ENCODE measurements at places on chromosomes 2 and 18.

DNA sequence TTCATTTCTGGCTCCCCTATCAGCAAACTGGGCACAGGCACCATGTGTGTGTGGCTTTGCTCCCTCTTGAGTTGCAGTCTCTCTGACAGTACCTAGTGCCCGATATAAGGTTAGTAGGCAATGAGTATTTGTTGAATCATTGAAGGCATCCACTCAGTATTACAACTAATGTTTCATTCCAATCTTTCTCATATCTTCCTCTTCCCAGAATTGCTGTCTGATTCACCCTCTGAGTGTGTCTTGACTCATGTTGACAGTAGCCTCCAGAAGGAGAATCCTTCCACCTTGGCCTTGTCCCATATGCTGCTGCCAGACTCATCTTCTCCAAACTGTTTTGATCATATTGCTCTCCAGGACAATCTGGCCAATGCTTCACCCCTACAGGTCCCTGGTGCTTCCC is 202.5 kb downstream of the LRRTM1 start:
- no peaks in the 10 kb centered on the region for H3K4me1 ChIP-seq
- no peak overlapping the region for H3K4me3 ChIP-seq
- H3K27me3 ChIP-seq: peaks cover 1% of the 10 kb centered on the region
- no peak for DNase-seq

GRCh38 chr2:226644399-226644865 is 155.2 kb downstream of the IRS1 start:
- peaks cover 16% of the 10 kb centered on the region for H3K36me3 ChIP-seq
- H3K4me3 ChIP-seq: no peak overlapping the region
- H3K27ac ChIP-seq: no peak overlapping the region
- DNase-seq: no peak
- H3K27me3 ChIP-seq: peaks cover 6% of the 10 kb centered on the region

DNA sequence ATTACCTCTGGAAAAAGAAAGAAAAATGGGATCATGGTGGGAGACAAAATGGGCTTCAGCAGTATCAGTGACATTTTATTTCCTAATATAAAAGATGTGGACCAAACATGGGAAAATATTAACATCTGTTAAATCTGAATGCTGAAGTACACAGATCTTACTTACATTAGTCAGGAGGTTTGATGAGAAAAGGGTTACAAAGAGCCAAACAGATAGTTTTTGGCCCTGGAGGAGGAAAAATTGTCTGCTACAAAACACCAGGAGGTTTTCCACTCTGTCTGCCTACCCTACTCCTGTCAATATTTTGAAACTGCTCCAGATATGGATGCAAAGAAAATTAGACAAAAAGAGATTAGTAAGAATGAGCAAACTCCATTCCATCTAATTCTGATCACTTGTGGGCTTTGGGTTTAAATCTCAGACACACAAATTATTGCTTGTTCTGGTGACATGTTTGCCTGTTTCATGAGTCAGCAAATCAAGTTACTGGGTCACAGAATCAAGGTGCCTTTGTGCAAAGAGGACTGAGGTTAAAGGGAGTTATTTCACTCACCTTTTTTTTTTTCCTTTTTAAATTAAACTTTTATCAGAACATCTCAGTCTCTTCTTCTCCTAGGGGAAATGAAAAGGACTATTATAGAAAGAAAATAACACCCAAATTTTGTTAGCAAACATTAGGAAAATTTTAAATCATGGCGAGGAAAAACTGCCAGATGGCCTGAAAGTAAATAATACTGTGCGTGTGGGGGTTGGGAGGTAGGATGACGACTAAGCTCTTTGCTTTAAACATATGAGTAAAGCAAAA is 87.0 kb upstream of the SPATS2L start:
- H3K36me3 ChIP-seq: no peaks in the 10 kb centered on the region
- H3K27me3 ChIP-seq: no peaks in the 10 kb centered on the region
- no peak overlapping the region for H3K27ac ChIP-seq

GRCh38 chr18:905948-906415 is 1.3 kb downstream of the ADCYAP1 start:
- peak; percentile 21 for DNase-seq
- peaks cover 32% of the 10 kb centered on the region for H3K4me1 ChIP-seq
- peaks cover 18% of the 10 kb centered on the region for H3K27me3 ChIP-seq
- peak overlapping the region; percentile 31 for H3K27ac ChIP-seq

GRCh38 chr2:17416884-17417391 is 101.3 kb downstream of the RAD51AP2 start:
- H3K4me1 ChIP-seq: no peaks in the 10 kb centered on the region
- H3K36me3 ChIP-seq: no peaks in the 10 kb centered on the region
- no peak overlapping the region for H3K27ac ChIP-seq
- no peaks in the 10 kb centered on the region for H3K27me3 ChIP-seq

- no peaks in the 10 kb centered on the region for H3K36me3 ChIP-seq
- peaks cover 35% of the 10 kb centered on the region for H3K4me1 ChIP-seq
- peak overlapping the region; percentile 95 for H3K4me3 ChIP-seq
- H3K27me3 ChIP-seq: peaks cover 5% of the 10 kb centered on the region
Observed at GRCh38 chr2:177551989-177552421, 159.4 kb downstream of the AGPS start.

- H3K36me3 ChIP-seq: no peaks in the 10 kb centered on the region
- H3K4me1 ChIP-seq: no peaks in the 10 kb centered on the region
- no peak overlapping the region for H3K27ac ChIP-seq
- H3K4me3 ChIP-seq: no peak overlapping the region
Observed at GRCh38 chr2:237213315-237214022, 127.8 kb downstream of the COPS8 start.

DNA sequence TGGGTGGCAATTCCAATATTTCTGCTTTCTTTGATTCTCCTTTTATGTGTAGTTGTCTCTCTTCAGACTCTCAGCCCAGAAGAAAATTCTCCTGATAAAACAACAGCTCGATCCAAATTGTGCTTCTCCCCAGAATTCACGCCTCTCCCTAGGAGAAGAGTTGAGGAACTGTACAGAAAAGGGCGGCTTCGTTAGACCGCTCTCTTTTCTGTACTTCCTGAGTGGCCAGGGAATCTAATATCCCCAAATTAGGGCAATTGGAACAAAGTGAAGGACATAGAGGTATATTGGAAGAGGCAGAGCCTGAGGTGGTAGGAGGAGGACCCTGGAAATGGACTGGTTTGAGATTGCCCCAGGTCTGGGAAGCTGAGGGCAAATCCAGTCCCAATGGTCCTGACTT is 5.6 kb downstream of the ADCYAP1 start:
- H3K4me3 ChIP-seq: peak overlapping the region; percentile 61
- peaks cover 14% of the 10 kb centered on the region for H3K36me3 ChIP-seq
- peaks cover 14% of the 10 kb centered on the region for H3K27me3 ChIP-seq
- DNase-seq: no peak
- peaks cover 37% of the 10 kb centered on the region for H3K4me1 ChIP-seq

DNA sequence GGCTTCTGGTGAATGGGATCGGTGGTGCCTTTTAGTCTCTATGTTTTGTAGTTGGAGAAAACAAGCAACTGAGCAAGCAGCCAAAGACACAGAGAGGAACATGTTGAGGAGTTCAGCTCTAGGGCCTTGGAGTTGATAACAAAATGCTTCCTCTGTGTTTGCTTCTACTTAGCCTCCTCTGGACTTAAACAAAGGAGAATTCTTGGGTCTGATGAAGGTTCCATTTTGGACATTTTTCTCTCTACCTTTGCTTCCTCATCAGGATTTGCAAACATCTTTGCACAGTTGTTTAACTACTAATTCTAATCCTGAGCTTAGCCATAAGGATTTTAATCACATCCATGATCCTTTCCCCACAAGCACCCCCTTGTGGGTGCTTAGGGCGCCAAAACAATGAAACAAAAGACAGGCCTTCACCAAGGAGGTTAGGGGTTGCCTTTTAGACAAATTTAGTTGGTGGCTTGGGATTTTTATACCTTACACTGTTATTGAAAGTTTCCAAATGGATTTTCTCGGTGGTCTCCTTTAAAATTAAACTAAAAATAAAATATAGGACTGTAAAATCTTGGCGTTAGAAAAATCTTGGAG is 148.5 kb upstream of the SATB2 start:
- H3K27me3 ChIP-seq: peaks cover 2% of the 10 kb centered on the region
- DNase-seq: no peak
- H3K4me1 ChIP-seq: peaks cover 15% of the 10 kb centered on the region
- H3K27ac ChIP-seq: no peak overlapping the region

- H3K4me3 ChIP-seq: no peak overlapping the region
- no peaks in the 10 kb centered on the region for H3K4me1 ChIP-seq
- H3K27me3 ChIP-seq: no peaks in the 10 kb centered on the region
- H3K36me3 ChIP-seq: no peaks in the 10 kb centered on the region
- H3K27ac ChIP-seq: no peak overlapping the region
- peak; percentile 31 for DNase-seq
Observed at GRCh38 chr2:118539290-118539689, 308.2 kb downstream of the EN1 start.

GRCh38 chr2:237876061-237876526 is 16.7 kb downstream of the RAMP1 start:
- no peak overlapping the region for H3K27ac ChIP-seq
- peaks cover 3% of the 10 kb centered on the region for H3K27me3 ChIP-seq
- peaks cover 4% of the 10 kb centered on the region for H3K4me1 ChIP-seq
- H3K36me3 ChIP-seq: no peaks in the 10 kb centered on the region

GRCh38 chr2:122433123-122433754 is 677.8 kb downstream of the TSN start:
- peaks cover 8% of the 10 kb centered on the region for H3K4me1 ChIP-seq
- H3K27me3 ChIP-seq: peaks cover 2% of the 10 kb centered on the region
- H3K36me3 ChIP-seq: no peaks in the 10 kb centered on the region

GRCh38 chr2:235151152-235151551 is 199.3 kb downstream of the SH3BP4 start:
- H3K27ac ChIP-seq: no peak overlapping the region
- no peaks in the 10 kb centered on the region for H3K36me3 ChIP-seq
- no peak for DNase-seq
- H3K4me3 ChIP-seq: no peak overlapping the region
- H3K27me3 ChIP-seq: peaks cover 2% of the 10 kb centered on the region

DNA sequence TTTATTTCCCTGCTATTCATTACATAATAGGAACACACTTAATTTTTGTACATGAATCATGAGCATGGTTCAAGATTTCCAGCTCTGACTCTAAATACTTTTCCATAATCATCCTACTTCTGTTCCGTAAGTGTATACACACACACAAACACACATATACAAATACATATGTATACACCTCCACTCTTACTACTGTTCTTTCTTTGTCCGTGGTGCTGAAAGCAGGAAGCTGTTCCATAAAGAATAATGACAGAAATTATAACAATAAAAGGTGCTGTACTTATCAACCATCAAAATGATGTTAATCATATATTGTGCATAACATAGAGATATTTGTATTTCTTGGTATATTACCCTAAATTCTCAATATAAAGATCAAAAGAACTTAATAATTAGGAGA is 776.9 kb downstream of the DPP10 start:
- peaks cover under 1% of the 10 kb centered on the region for H3K27me3 ChIP-seq
- no peaks in the 10 kb centered on the region for H3K36me3 ChIP-seq
- H3K4me3 ChIP-seq: no peak overlapping the region
- DNase-seq: no peak

DNA sequence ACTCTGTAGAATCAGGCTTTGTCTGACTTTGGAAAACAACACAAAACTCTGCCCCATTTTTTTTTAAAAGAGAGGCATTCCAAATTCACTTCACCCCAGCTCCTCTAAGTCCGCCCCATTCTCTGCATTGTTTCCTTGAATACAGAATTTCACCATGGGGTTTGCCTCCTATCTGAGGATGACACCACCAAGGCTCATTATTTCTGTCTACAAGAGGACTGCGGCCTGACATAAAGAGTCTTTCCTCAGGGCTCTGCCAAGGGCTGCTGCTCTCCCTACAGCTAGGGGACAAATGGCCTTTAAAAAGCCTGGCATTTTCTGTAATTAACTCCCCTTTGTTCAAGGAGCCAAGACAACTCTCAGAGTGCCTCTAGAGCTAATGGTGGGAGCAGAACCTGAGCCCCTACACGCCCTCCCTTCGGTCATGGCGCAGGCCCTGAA is 4.6 kb downstream of the CHST10 start:
- H3K4me3 ChIP-seq: no peak overlapping the region
- peaks cover 22% of the 10 kb centered on the region for H3K4me1 ChIP-seq
- no peak overlapping the region for H3K27ac ChIP-seq
- DNase-seq: no peak
- H3K36me3 ChIP-seq: peaks cover 8% of the 10 kb centered on the region

- peaks cover 28% of the 10 kb centered on the region for H3K36me3 ChIP-seq
- DNase-seq: no peak
- H3K27ac ChIP-seq: no peak overlapping the region
- no peak overlapping the region for H3K4me3 ChIP-seq
Observed at GRCh38 chr2:218536804-218537494, 31.2 kb downstream of the USP37 start.

- H3K4me3 ChIP-seq: no peak overlapping the region
- H3K27me3 ChIP-seq: peaks cover 1% of the 10 kb centered on the region
- DNase-seq: no peak
- H3K27ac ChIP-seq: no peak overlapping the region
Observed at GRCh38 chr2:217417536-217417935, 557.7 kb upstream of the TNP1 start.

GRCh38 chr18:59898093-59898492 is 1.7 kb upstream of the PMAIP1 start:
- no peak overlapping the region for H3K27ac ChIP-seq
- peaks cover 5% of the 10 kb centered on the region for H3K4me1 ChIP-seq
- H3K36me3 ChIP-seq: no peaks in the 10 kb centered on the region
- H3K27me3 ChIP-seq: peaks cover 3% of the 10 kb centered on the region
- no peak overlapping the region for H3K4me3 ChIP-seq
- DNase-seq: no peak

- no peaks in the 10 kb centered on the region for H3K27me3 ChIP-seq
- DNase-seq: peak; percentile 62
- peaks cover 6% of the 10 kb centered on the region for H3K36me3 ChIP-seq
- H3K4me1 ChIP-seq: peaks cover 38% of the 10 kb centered on the region
Observed at GRCh38 chr2:171086352-171087290, 74.1 kb downstream of the TLK1 start.

DNA sequence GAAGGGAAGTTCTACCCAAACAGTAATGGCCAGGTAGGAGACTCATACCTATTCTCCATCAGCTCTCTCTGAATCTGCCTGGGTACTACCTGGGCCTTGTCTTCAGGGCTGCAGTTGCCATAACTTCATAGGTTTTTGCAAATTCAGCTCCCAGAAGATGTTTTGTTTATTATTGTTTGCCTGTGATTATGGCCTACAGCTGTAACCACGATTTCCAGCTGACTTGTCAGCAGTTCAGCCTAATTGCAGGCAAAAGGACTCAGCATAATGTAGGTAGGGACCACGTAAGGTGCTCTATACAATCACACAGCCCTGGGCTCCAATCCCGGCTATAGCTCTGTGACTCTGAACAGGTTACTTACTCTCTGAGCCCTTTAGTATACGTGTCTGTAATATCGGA is 187.0 kb upstream of the FN1 start:
- DNase-seq: no peak
- H3K27ac ChIP-seq: no peak overlapping the region
- H3K4me3 ChIP-seq: no peak overlapping the region
- H3K4me1 ChIP-seq: peaks cover 19% of the 10 kb centered on the region
- no peaks in the 10 kb centered on the region for H3K36me3 ChIP-seq

Measured in endothelial cell (in vitro differentiated cells).